ENCODE measurements at places on chromosomes 5 and 9. TPM values are rescaled to one million over a fixed set of nuclear protein-coding genes. Genes with fewer than 3 reads are reported as not detected.

Gene CD72
- total RNA-seq = not detected

Gene CRHBP
- 0.53 TPM for total RNA-seq

Gene STX17
- total RNA-seq = 17.8 TPM

Gene RGS7BP
- not detected for total RNA-seq

Gene GLDC
- 15.6 TPM for total RNA-seq

Gene RAI14
- total RNA-seq = 27.1 TPM

Gene GCNT1
- 1.5 TPM for total RNA-seq

Gene STARD4
- 8.9 TPM for total RNA-seq

Gene SH3PXD2B
- 10.3 TPM for total RNA-seq

Gene COL5A1
- 11.1 TPM for total RNA-seq

Gene LSM11
- total RNA-seq = 4.8 TPM

Gene TNFSF15
- not detected for total RNA-seq

Gene NSG2
- total RNA-seq = not detected

Gene DBH
- total RNA-seq = not detected

Gene GARIN3
- not detected for total RNA-seq

Gene AK6
- 79.7 TPM for total RNA-seq

Gene HSPA4
- total RNA-seq = 114 TPM

Gene TEX48
- total RNA-seq = not detected

Gene PLCXD3
- not detected for total RNA-seq

Gene SLC1A3
- total RNA-seq = 23.9 TPM

Gene EIF4E1B
- total RNA-seq = not detected

Gene PCDHA10
- total RNA-seq = 1.8 TPM

Gene MROH2B
- total RNA-seq = not detected

Gene LCN12
- not detected for total RNA-seq

Gene PMPCA
- 96.6 TPM for total RNA-seq

Gene MSMP
- not detected for total RNA-seq

Gene EGFL7
- total RNA-seq = 21.5 TPM

Gene SYK
- 0.72 TPM for total RNA-seq

Gene PCDHGC5
- 1.1 TPM for total RNA-seq

Gene RASEF
- total RNA-seq = 1.3 TPM

Gene FOXD4L3
- not detected for total RNA-seq

Gene IL13
- 0.42 TPM for total RNA-seq

Gene ACO1
- total RNA-seq = 17.7 TPM

Gene ORM2
- total RNA-seq = not detected

Gene DMRT3
- not detected for total RNA-seq

Gene HTR4
- total RNA-seq = not detected

Gene NMUR2
- 0.13 TPM for total RNA-seq

Gene NUTM2F
- total RNA-seq = not detected

Gene PCDHAC2
- 5.3 TPM for total RNA-seq

Gene CLIC3
- not detected for total RNA-seq

Gene GNA14
- total RNA-seq = not detected

Gene DMGDH
- total RNA-seq = not detected

Gene BHMT
- not detected for total RNA-seq

Gene FBP1
- total RNA-seq = not detected

Gene ARID3C
- total RNA-seq = 0.11 TPM

Gene ADAMTS2
- total RNA-seq = 0.19 TPM

Gene ADRA1B
- 1.3 TPM for total RNA-seq

Gene SPINK13
- total RNA-seq = not detected

Gene COL23A1
- total RNA-seq = not detected
